Effector memory CD4-positive, alpha-beta T cell (primary cell): ENCODE measurements at places on chromosomes 13 and 19.

DNA sequence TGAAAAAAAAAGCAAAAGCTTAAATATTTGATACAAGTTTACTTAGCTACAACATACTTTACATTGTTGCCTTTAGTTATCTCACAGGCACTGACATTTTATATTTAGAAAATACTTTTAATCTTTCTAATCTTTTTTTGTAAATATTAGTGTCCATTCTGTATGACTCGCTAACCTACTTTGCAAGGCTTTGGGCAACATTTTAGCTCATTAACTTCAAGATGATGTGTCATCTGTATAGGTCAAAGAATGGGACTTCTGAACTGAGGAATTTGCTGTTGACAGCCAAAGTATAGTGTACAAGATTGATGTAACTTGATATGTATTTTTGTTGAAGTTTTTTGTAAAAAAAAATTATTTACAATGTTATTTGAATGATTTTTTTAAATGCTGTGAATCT lies 2.7 kb upstream of the C1QTNF9 start:
- no peak for DNase-seq

DNA sequence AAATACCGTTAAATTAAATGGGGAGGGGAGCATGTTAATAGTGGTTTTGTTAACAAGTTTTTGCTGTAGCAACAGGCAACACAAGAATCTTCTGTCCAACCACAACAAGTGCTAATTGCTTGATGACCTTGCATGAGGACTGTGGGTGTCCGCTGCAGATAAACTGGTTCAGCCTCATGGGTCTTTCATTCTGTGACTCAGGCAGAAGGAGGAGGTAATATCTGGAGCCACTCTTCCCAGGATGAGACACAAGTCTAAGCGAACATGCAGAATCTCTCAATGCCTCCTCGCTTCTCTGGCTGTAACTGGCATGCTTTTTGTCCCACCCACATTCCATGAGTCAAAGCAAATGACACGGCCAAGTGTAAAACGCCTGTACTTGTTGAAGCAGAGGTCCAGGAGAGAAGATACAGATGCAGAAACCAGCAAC lies 56.6 kb upstream of the MYO16 start:
- no peak for DNase-seq

- DNase-seq: no peak
Measured at GRCh38 chr13:73131247-73131646, 72.4 kb downstream of the KLF5 start.

- no peak for DNase-seq
Measured at GRCh38 chr13:83546476-83546875, 335.8 kb downstream of the SLITRK1 start.

DNA sequence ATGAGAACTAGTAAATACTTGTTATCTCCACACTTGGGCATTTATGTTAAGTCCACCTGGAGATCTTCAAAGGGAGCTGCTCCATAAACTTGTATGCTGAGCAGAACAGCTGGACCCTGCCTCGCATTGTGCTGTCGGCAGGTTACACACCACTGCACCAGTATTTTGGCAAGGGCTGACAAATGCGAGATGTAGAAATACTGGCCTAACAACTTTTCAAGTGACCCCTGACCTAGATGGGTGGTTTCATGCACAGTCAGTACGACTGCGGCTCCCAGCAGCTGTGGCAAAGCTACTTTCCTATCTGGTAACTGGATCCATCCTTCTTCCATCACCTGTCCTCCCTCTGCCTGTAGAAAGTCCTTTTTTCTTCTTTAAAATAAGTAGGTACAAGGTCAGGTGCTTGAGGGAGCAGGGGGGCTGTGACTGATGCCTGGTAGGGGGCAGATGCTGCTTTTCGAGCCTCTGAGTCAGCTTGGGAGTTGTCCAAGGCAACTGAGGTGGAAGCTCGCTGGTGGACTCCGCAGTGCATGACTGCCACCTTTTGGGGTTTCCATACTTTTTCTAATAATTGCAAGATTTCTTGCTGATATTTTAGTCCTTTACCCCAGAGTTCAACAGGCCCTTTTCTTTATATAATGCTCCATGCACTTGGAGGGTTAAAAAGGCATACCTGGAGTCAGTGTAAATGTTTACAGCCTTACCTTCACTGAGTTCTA lies 86.8 kb downstream of the SLC25A15 start:
- DNase-seq: no peak

- DNase-seq: no peak
Measured at GRCh38 chr19:39828015-39828653, 5.8 kb downstream of the DYRK1B start.

GRCh38 chr13:112772539-112772909 lies 82.7 kb downstream of the ATP11A start:
- DNase-seq: no peak

DNA sequence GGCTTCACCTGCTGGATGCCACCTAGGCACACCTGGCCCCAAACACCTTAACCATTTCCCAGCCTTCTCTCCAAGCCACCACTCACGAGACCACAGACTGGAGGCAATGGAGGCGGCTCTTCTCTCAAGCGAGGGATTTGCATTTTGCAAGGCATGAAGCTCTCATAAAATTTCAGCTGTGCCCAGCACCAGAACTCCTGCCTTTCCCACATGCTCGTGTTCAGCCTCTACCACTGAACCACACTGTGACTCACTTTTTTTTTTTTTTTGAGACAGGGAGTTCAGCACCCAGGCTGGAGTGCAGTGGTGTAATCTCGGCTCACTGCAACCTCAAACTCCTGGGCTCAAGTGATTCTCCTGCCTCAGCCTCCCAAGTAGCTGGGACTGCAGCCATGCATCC lies 10.6 kb downstream of the NANOS3 start:
- DNase-seq: no peak

GRCh38 chr13:95391362-95391761 lies 90.1 kb upstream of the ABCC4 start:
- DNase-seq: no peak

DNA sequence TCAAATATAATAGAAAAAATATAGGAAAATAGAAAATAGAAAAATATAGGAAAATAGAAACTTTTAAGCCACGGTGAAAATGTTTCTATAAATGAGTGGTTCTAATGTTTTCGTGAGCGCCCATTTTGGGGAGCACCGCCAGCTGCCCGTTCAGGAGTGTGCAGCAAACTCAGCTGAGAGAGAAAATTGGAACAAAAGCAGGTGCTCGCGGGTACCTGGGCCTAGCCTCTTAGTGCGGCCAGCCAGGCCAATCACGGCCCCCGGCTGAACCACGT lies 204 bp upstream of the PDX1 start:
- DNase-seq: no peak

DNA sequence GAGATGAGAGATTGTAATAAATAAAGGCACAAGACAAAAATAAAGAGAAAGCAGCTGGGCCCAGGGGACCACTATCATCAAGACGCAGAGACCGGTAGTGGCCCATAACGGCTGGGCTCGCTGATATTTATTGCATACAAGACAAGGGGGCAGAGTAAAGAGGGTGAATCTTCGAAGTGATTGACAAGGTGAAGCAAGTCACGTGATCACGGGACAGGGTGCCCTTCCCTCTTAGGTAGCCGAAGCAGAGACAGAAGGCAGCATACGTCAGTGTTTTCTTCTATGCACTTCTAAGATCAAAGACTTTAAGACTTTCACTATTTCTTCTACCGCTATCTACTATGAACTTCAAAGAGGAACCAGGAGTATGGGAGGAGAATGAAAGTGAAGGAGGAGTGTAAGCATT lies 4.6 kb upstream of the PRKCG start:
- peak; percentile 44 for DNase-seq

- no peak for DNase-seq
Measured at GRCh38 chr19:32647361-32647760, 27.6 kb downstream of the ANKRD27 start.

DNA sequence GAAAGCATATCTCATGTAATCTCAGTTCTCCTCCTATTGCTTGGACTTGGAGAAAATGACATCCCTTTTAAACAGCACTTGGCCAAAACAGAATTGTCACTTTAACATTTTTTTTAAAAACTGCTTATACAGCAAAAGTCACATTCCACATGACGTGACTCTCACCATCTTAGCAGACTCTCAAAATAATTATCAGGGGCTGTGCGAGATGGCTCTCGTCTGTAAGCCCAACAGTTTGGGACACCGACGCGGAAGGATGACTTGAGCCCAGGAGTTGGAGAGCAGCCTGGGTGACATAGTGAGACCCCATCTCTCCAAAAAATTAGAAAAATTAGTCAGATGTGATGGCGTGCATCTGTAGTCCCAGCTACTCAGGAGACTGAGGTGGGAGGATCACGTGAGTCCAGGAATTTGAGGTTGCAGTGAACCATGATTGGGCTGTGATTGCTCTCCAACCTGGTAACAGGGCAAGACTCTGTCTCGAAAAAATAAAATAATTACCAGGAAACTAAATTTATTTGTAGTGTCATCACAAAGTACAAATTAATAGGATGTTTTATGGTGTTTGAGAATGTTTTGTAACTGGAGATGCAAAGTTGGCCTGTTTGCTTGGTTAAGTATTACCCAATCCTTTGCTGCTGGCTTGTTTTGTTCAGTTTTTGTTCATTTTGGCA lies 8.8 kb downstream of the SAFB start:
- no peak for DNase-seq

- no peak for DNase-seq
Measured at GRCh38 chr13:50213526-50213925, 198.3 kb downstream of the KCNRG start.

GRCh38 chr13:98345107-98345935 lies 168.3 kb upstream of the RNF113B start:
- DNase-seq: no peak
